Inflammatory macrophage (primary cell): ENCODE measurements at places on chromosomes 2 and 18.

GRCh38 chr2:199883474-199884212, 27.4 kb upstream of the C2orf69 start:
- no peak for DNase-seq

GRCh38 chr18:48777026-48777743, 173.6 kb downstream of the SMAD7 start:
- DNase-seq, result peak; percentile 46

DNA sequence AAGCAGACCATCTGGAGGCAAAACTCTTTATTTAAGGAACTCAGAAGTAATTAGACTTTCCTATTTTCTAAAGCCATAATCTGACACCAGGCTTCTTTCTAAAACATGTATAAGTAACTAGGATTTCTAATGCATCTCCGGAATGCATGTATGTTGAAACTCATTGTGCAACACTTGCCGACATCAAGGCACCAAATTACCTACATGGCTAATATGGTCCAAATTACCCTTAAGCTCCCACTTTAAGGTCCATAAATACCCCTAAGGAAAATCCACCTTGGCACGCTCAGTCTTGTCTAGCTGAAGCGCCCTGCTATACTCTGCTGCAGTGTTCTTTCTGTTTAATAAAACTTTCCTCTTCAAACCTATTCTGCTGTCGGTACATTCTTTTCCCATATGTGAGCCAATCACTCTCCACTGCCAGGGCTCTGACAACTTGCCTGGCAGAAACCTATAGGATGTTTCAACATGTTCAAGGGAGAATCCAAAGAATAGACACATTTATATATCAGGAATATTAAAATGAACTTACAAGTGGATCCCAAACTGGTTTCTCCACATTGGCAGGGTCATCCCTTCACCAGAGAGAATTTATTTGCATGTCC, 171.9 kb downstream of the GALNT1 start:
- no peak for DNase-seq

DNA sequence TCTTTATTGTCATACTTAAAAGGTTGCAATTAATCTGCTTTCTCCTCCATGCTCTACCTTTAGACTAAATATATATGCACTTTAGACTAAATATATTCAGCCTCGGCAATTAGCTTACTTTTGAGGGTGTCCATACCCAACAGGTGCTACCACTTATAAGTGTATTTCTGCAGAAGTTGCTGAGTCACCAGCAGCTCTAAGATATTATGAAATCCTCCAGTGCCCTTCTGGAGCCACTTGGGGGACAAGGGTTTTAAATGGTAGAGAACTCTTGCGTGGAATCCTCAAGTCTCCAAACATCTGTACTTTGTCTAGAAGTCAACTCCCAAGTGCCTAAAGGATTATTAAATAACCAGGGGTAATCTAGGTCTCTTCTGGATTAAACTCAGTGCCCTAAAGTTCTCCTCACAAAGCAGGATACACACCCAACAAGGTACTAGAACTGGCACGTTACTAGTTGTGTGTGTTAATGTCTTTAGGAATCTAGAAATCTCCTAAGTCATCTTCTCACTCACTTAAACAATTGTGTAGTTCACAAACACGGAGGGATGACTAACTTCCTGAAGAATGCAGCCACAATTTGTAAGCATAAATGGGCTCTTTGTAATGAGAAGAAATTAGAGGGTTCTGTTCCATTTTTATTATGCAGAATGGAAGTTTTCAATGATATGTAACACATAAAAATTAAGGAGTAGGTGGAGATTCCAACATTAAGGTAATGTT, 159.7 kb downstream of the CD226 start:
- no peak for DNase-seq

GRCh38 chr2:156430980-156431358, 5.2 kb upstream of the GPD2 start:
- peak; percentile 75 for DNase-seq

- no peak for DNase-seq
Measured at GRCh38 chr2:134581877-134582546, 136.8 kb downstream of the TMEM163 start.

DNA sequence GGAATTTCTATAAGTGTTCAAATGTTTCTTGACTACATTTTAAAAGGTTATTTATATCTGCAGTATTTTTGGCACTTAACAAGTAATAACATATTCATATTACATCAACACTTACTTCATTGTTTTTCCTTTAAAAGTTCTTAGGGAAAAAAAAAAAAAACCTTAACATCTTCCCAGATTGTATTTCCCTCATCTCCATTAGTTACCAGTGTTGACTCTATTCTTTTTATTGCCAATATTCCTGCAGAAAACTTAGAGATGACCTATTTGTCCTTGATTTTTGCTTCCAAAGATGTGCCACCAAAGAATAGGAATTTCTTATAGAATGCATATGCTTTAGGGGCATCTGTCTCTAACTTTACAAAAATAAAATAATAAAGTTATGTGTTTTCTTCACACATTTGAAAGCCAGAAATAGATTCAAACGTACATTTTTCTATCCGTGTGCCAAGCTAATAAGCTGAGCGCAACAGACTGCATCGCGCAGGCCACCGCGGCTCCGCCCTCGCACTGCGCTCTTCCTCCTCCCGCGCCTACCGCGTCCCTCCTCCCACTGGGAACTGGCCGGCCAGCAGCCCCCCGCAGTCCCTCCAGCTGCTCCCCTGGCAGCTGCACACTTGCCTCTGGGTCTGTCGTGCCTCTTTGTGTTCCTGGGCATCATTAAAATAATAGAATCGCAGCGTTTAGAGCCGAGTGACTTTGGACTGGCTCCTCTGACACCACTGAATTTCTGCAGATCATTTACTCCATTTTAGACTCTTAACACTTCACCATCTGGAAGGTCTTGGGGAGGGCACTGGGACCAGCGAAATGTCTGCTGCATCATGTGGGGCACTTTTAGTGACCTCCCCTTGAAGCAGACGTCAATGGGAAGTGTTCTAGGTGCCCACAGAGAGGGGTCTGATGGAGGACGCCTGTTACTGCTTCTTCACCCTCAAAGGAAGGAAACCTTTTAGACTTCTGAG, 21.2 kb upstream of the NAB1 start:
- peak; percentile 4 for DNase-seq

- no peak for DNase-seq
Measured at GRCh38 chr2:67186871-67187270, 210.3 kb upstream of the ETAA1 start.
